ENCODE measurements at places on chromosomes 5 and 9.

GRCh38 chr5:149702934-149703646 is 27.0 kb upstream of the PPARGC1B start:
- DNase-seq, result no peak

DNA sequence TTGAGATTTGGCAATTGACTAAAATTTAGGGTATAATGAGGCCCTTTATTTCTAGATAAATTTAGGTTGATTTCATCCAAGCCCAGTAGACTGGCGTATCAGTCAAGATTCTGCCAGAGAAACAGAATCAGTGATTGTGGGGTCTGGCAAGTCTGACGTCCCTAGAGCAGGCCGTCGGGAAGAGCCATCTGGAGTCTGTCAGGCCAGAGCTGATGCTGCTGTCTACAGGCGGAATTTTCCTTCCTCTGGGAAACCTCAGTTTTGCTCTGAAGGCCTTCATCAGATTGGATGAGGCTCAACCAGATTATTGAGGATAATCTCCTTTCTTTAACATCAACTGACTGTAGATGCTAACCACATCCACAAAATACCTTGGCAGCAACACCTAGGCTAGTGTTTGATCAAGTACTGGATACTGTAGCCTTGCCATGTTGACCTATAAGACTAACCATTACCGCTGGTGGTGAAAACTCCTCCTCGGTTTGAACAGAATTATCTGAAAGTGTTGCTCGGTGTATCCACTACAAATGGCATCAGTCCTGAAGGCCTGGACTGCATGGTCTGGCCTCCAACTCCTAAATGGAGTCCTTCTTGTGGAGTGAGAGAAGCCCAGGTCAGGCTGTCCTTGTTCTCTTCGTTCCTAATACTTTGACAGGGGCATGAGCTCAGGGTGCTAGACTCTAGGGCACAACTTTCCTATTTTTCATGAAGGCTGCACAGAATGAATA is 83.2 kb upstream of the ANKH start:
- no peak for DNase-seq

DNA sequence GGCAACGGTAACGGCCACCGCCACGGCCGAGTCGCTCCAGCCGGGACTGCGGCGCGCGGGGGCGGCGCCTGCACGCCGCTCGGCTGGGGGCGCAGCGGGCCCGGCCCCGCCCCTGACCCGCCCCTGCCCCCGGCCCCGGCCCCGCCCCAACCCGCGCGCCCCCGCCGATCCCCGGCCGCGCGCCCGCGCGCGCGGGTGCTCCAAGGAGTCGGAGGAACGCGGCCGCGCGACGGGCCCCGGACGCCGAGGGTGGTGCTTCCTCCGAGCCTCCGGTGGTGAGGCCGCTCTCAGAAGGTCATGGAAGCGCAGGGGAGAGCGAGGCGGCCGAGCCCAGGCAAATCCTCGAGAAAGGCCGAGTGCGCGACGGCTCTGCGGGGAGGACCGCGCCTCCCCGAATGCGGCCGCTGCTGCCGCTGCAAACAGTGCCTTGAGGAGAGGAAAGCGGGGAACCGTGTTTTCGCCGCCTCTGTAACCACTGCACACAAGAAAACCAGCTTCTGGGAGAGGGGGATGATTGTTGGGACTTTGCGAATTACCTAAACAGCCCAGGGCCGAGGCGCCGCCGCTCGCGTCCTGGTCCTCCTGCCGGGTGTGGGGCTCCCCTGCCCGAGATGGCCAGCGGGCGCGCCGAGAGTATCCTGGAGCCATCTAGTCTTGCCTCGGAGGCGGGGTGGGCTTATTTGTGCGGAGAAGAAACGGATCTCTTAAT is at the start of gene LIFR:
LIFR (minus strand) TSS at position 48 of the 709 bp plus-strand sequence. CDS start 25,999 bp downstream, outside the sequence.
- peak; percentile 86 for DNase-seq

DNA sequence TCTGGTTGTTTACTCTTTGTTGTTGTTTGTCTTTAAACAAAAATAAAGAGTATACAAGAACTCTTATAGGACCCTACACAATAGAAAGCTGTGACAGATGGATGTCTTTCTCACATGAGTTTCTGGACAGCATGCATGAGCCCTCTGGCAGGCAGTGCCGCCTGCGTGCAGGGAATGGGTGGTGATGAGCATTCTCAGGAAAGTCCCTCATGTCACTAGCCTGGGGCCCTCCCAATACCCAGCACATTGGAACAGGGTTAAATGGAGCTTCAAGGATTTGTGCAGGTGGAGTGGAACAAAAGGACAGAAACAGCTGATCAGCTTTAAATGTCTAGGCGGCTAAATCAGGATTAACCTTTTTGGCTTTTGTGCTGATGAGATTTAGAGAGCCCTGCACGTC is 181.0 kb upstream of the CD180 start:
- DNase-seq, result no peak

- DNase-seq, result no peak
Measured at GRCh38 chr5:51488803-51489642, 105.8 kb downstream of the ISL1 start.

- no peak for DNase-seq
Measured at GRCh38 chr5:39057734-39058133, 16.5 kb downstream of the RICTOR start.

- no peak for DNase-seq
Measured at GRCh38 chr9:106830527-106831150, 32.3 kb upstream of the ZNF462 start.

GRCh38 chr9:92234514-92234913 is 59.0 kb downstream of the IARS1 start:
- DNase-seq, result no peak

DNA sequence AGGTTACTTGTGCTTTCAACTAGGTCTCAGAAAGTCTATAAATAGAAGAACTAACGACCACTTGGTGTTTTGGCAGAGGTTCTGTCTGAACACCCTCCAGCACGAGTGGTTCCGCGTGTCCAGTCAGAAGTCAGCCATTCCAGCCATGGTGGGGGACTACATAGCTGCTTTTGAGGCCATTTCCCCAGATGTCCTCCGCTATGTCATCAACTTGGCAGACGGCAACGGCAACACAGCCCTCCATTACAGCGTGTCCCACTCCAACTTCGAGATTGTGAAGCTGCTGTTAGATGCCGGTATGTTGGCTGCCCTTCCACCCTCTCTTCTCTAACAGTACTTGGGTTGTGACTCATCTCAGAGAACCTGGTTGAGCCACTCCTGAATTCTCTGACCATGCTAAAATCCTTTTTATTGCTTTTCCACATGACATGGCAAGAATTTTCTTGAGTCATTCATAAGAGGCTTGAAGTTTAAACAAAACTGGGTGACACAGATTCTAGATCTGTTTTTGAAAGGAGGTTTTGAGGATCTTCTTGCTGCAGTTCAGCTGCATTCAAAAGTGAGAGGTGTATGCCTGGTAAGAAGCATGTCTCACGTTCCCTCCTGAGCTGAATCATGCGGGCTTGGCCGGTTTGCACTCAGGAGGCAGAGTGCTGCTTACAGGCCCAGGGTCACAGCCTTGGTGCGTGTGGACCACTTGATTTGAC is 103.1 kb upstream of the DMRT1 start:
- DNase-seq, result no peak

DNA sequence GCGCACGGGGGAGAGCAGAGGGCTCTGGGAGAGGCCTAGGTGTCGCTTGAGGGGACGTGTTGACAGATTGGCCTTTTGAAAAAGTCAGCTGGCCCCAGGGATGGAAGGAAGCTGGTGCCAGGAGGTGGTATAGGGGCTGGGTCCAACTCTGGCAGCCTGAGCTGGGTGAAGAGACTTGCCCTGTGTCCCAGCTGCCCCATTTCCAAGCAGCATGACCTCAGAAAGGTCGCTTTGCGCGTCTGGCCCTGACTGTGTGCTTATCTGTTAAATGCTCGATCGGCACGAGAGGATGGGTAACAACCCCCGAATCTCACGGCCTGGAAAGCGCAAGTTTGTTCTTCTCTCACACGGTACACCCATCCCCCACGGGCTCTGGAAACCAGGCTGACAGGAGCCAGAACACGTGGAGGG is 31.2 kb upstream of the LAMC3 start:
- DNase-seq, result no peak
